ENCODE measurements at places on chromosomes 16 and 17.

GRCh38 chr16:11547118-11547916, 39.4 kb downstream of the LITAF start:
- no peak for DNase-seq

DNA sequence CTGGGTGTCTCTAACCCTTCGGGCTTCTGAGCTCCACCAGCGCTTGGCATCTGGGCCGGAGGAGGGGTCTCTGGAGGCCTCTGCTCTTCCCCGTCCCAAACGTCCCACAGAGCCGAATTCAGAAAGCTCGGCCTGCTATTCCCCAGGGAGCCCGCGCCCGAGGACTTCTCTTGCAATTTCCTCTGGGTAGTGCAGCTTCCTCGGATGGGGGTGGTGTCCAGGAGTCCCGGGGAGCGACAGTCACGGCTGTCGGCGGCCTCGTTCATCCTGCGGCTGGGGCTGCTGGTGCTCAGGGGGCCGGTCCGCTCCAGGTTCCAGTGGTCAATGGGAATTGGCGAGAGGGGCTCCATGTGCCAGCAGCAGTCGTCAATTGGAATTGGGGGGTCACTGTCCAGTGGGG, 11.8 kb upstream of the NLRC3 start:
- no peak for DNase-seq

DNA sequence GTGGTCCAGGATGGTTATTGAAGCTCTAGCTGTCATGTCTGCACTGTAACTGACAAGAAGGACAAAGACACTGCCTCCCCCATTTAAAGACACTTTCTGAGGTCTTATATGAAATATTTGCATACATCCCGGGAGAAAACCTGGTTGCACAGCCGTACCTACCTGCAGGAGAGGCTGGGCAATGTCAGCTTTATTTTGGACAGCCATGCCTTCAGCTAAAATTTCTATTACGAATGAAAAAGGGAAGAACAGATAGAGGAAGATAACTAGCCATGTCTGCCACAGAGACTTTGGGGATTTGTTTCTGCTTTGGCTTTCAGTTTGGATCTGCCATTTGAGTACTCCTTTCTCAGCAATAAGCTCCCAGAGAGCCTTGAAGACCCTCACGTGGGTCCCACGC, 19.0 kb downstream of the SLC7A6 start:
- no peak for DNase-seq

DNA sequence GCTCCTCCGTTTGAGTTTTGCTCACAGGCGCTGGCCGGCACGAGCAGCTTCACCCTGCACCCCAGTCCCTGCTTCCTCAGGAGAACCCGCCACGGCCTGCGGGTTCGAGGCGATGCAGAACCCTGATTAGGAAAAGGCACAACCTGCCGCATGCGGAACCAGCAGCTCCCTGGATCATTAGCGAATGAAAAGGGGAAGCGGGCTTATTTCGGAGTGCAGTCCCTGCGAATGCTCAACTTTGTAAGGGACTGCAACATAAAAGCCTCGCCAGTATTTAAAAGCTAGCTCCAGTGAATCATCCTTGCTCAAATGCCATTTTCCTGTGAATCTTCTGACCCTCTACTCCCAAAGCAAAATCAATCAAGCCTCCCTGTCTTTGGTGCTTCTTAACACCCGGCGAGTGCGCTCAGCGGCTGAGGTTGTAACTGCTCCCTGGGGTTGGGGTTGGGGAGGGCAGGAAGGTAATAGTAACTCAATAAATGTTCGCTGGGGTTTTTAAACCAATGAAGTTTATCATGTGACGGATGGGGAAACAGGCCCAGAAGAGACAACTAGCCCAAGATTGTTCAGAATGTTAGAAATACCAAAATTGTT, 678 bp upstream of the AKAP10 start:
- peak; percentile 69 for DNase-seq

DNA sequence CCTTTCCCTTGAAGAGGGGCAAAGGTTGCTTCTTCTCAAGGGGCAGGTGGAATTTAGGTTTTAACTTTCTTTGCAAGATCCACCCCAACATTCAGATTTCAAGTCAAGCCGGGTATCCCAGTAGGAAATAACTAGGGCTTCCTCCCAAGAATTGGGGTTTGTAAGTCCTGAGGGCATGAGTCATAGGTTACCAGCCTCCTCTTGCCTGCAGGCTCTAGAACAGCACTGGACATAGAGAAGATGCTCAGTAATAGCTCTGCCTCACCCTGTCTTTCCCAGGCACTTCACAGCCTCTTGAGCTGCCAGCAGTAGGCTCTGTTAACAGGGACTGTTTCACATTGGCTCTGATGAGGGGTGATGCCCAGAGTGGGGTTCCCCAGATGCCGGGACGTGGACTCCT, 35.8 kb upstream of the ZFP90 start:
- peak; percentile 10 for DNase-seq

GRCh38 chr17:51401279-51401678, 140.9 kb downstream of the UTP18 start:
- no peak for DNase-seq

DNA sequence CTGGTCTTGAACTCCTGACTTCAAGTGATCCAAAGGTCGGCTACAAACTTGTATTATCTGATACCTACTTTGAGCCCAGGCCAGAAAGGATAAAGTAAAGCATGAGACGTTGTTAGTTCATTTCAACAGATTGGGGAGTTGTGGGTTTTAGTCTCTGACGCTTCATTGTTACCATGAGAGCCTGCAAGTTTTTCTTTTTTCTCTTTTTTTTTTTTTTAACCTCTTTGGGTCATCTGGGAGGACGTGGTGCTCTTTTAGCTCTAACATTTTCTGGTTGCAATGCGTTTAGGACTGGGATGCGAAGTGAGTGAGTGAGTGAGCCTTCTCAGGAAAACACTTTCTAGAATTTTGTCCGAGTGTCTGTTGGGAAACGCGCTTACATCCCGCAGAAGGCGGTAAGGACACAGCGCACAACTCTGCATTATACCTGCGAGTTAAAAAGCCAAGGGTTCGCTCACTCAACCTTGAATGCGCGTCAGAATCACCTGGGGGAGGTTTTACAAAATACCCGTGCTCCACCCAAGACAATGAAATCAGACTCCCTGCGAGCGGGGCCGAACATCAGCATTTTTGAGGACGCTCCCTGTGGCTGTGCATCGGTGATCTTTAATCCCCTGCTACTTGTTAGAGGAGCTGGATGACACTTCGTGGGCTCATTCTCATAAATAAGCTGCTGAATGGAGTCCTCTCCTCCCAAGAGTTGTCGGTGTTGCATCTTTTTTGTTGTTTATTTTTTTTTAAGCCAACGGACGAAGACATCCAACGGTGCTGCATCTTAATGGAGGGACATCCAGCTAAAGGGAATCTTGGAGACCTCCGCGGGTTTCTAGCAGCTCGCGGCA, 629 bp upstream of the RNF135 start:
- DNase-seq = peak; percentile 54

DNA sequence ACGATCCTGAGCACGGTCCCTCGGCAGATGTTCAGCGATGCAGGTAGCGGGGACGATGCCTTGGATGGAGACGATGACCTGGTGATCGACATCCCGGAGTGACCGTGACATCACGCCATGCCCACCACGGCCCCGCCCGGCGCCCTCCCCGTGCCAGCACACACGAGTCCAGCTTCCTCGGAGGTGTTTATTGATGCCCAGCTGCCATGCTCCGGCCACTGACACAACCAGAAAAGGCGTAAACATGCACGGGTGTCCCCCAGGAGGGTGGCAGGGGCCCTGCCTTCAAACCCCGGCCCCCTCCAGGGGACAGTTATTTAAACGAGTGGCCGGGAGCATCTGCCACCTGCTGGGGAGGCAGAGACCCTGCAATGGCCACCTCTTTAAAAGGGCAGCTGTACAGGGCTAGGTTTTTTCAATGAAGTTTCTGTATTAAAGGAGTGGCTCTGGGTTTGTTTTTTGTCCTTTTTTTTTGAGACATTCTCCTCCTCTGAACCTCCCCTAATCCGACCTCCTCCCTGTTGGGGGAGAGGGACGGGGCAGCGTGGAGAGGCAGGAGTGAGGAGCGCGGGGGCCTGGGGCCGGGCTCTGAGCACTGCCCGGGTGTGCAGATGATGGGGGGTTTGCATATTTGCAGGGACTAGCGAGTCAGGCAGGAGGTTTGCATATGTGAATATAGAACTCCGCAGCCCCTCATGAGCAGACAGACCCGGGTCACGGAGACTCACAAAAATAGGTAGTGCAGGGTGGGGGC, 5.3 kb downstream of the DOC2A start:
- DNase-seq = peak; percentile 86

DNA sequence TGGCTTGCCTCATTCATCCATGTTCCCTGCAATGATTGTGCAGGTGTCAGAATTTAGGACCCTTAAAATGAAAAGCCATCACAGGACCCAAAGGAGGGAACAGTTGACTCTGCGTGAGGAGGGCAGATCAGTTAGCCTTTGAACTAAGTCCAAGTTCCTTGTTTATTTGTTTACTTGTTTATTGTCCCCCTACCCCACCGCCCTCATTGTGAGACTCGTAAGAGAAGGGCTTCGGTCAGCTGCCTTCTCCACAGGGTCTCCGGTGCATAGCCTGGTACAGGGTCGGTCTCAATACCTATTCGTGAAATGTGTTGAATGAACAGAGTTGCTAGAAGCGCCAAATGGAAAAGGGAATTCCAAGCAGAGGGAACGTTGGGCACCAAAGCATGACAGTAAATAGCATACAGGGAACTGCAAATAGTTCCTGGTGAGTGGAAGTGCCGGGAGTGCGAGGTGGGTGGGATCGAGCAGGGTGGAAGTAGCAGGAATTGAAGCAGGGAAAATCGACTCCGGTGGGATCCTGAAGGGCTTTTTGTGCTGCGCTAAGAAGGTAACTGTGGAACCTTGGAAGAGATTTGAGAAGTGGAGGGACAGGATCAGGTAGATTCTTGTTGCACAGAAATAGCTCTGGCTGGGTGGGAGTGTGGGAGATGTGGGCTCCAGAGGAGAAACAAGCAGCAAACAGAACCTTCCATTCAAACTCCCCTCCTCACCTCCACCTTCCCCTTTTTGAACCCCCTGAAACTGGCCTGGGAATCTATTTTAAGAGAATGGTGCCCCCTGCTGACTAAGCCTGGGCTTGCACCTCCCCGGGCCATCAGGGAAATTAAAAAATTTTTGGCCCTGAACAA, 12.7 kb downstream of the SLC35B1 start:
- peak; percentile 67 for DNase-seq

- no peak for DNase-seq
Observed at GRCh38 chr17:18185391-18185790, 1.8 kb downstream of the ALKBH5 start.

DNA sequence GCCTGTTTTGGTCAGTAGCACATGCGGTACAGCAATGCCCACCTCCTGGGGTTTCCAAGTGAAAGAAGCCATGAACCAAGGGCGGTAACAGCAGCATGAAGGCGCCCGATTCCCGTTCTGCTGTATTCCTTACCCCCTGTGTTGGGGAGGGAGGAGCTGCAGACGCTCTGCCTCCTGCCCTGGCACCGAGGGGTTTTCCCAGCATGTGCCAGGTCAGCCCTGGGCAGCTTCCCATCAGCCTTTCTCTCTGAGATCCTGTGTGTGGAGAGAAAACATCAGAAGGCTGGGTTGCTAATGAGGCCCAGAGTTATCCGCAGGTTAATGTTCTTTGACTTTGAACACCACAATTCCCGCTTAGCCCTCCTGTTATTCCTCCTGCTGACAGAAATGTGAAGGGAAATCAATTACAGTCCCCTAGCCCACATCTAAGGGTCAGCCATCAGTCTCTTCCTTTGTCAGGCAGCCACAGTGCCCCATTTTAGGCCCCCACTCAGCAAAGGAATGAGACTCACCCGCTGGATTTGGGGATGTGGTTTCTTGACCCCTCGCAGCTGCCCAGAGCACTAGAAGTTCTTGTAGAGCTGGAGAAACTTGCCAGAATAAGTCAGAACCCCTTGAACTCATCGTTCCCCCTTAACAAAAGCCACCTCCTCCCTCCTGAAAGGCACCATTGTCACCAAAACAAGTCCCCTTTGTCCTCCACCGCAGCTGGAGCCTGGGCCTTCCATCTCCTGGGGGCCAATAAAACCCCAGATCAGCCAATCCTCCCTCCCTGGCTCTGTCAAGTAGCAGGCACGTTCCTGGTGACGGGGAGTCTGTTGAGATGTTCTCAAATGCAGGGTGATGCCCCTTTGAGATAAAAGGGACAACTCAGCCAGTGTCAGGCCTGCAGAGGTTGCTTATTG, 168.5 kb downstream of the KATNIP start:
- DNase-seq = no peak

DNA sequence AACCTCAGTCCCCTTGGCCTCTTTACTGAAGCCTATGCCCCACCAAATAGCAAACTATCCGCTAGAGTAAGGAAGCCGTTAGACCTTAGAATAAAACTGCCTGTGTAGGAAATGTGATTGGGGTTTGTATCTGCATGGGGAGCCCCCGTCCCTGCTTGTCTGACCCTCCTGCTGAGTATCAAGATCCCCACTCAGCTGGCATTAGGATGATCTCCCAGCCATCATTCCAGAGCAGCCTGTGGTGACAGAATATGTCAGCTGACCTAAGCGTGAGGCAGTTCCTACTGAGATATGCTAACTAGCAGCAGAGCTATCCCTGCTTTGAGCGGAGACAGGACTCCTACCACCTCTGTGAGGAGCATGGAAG, 645 bp upstream of the GFOD2 start:
- DNase-seq = peak; percentile 63

DNA sequence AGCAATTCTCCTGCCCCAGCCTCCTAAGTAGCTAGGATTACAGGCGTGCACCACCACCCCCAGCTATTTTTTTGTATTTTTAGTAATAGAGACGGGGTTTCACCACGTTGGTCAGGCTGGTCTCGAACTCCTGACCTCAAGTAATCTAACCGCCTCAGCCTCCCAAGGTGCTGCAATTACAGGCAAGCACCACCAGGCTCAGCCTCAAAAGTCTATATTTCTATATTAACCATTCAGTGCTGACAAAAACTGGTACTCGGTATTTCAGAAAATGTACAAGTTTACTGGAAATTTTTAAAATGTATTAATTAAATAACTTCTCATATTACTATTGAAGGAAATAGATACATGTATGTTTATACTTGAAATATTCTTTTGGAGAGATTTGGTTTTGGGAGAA, 1.4 kb upstream of the HEXD start:
- peak; percentile 50 for DNase-seq

- no peak for DNase-seq
Observed at GRCh38 chr16:89096768-89097391, 3.2 kb downstream of the ACSF3 start.

Measured in DMS53 (cell line).